ENCODE measurements at places on chromosomes 4 and X. TPM values are rescaled to one million over a fixed set of nuclear protein-coding genes. Genes with fewer than 3 reads are reported as not detected.

Gene XPNPEP2
- 773 TPM for total RNA-seq

Gene TLR6
- 14.9 TPM for total RNA-seq

Gene DMRTC1B
- not detected for total RNA-seq

Gene RAB33A
- total RNA-seq = 0.88 TPM

Gene ASMT
- total RNA-seq = not detected

Gene MAGEC1
- not detected for total RNA-seq

Gene MUC7
- not detected for total RNA-seq

Gene RASGEF1B
- total RNA-seq = 27.0 TPM

Gene TIGD4
- total RNA-seq = not detected

Gene CT83
- total RNA-seq = not detected

Gene CD40LG
- total RNA-seq = not detected

DNA sequence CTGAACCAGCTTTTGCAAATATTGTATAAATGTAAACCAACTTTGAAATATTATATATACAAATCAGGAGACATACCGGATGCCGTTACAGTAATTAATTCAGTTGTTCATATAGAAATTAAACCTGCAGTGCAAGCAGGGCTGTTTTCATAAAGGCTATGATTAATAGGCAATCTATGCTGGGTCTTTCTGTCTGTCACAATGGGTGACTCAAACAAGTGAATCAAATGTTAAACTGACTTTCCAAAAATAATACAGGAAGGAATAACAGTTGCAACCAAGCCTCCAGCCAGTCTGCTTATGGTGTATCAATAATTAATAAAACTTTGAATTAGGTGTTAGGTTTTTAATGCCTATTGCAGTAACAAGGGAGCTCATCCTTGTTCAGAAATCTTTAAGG, 43.9 kb downstream of the GABRB1 start:
- DNase-seq = no peak

DNA sequence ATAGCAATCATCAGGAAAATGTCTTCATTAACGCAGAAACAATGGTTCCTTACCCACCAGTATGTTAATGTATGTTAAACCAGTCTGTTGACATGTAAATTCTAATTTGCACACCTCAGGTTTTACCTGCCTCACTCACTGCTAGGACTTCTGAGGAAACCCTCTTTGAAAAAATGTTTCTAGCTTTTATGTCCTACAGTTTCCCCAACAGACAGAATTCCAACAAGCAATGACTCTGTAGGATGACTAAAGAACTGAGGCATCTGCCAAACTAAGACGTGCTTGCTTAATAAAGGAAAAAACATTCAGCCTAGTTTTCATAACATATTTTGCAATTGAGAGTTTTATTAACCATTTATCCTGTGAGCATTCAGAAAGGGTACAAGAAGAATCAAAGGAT, 20.6 kb upstream of the SOX3 start:
- no peak for DNase-seq

GRCh38 chr4:88037936-88038335, 30.5 kb downstream of the PKD2 start:
- DNase-seq = no peak

DNA sequence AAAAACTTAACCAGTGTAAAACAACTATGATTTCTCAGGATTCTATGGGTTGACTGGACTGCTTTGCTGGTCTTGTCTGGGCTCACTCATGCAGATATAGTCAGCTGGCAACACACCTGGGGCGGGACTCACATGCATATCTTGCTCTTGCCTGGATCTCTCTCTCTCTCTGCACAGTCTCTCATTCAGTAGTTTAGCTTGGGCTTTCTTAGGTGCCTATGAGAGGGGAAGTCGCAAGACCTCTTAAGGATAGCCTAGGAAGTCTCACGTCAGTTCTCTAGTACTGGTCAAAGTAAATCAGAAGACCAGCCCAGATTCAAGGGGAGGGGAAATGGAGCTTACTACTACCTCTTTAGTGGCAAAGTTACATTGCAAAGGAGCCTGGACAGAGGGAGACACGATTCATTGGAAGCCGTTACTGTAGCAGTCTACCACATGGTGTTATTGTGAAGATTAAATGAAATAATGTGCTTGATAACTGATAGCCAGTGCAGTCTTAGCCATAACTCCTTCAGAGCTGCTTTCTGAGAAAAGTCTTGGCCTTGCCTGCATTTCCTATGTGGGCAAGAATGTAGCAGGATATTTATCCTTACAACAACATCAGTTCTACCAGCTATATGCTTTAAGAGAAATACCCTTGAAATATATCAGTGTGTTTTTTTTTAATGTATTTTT, 2.1 kb downstream of the COPS4 start:
- DNase-seq = no peak

DNA sequence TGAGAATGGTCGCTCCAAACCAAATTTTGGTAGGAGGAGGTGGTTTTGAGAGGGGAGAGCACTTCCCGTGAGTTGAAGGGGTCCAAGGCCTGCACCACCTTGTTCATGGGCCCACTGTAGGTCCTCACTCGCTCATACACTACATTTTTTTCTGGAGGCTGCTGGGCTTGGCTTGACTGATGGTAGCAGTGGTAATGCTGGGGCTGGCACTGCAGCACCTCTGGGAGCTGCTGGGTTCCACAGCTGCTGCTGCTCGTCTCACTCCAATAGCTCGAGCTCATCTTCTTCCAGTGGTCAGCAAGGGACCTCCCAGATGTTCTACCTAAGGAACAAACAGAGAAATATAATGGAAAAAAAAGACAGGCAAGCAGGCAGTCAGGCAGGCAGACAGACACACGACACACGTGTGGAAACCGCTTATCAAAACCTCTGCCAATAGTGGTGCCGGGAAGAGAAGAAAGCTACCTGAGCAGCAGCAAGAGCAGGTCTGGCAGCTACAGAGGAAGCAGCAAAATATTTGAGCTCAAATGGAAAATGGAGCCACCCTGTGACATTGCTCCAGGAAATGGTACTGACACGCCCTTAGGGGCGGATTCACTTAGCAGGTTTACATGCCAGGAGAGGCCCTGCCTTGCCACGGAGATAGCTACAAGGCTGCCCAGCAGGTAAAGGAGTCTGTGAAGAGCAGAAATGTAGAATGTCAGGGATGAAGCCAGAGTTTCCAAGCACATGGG, at the start of gene POF1B:
Gene POF1B, minus strand, starts transcription at position 492 of the 734 bp plus-strand sequence. Its CDS starts 211 bp downstream, at position 281.
- no peak for DNase-seq

- no peak for DNase-seq
These were observed at the start of gene SLC2A9 for GRCh38 chr4:10020871-10021652. SLC2A9 (minus strand) TSS chr4:10021497; CDS start chr4:10021429, 68 bp downstream.

GRCh38 chr4:38691251-38692008, 27.4 kb downstream of the KLF3 start:
- DNase-seq = no peak

GRCh38 chrX:150163956-150164726, 199.0 kb upstream of the MAMLD1 start:
- DNase-seq = no peak

- DNase-seq = no peak
These were observed 1.3 kb upstream of the SOD3 start for GRCh38 chr4:24794051-24794450.

GRCh38 chr4:13665701-13666660, 38.5 kb upstream of the BOD1L1 start:
- DNase-seq = no peak

GRCh38 chrX:38138900-38139299, 81.8 kb downstream of the SRPX start:
- no peak for DNase-seq

DNA sequence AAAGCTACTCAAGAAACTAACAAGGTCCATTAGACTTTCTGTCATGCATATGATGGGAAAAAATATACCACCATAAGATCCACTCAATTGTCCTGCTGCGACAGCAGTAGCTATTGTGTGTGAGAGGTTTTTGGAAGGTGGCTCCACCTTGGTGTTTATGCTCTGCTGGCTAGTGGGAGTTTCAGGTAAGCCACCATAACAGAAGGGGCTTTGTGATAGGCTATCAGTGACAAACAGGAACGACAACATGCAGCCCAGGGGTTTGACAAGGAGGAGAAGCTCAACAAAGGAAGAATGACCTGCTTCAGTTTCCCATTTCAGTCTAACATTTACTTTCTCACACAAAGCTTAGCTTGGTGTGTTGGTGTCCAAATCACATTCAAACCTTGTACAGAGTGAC, 182.6 kb downstream of the ATOH1 start:
- no peak for DNase-seq

DNA sequence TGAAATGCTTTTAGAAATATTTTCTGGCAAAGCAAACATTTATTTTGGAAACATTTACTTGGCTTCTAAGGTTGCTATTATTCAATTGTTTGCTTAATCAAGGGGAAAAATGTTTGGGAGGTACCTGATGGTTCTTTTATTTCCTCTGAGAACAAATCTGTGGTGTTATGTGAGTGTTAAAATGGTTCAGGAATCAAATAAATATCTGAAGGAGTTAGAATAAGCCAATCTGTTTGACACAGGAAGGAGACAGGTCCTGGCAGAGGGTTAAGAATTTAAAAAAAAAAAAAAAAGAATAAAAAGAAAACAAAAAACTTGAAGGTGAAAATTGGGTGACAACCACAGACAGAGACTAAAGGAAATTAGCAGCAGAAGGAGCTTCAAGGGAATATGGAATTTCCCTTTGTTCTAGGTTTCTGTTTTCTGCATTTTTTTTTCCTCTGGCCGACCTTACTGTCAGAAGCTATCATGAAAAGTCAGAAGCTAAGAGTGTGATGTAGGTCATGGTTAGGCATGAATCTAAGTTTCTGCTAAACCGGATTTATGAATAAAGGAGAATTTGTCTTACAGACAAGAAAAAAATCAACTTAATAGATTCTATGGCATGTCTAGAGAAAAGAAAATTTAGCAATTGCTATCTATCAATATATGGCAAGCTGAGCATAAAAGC, 78.6 kb upstream of the PNPLA4 start:
- no peak for DNase-seq

DNA sequence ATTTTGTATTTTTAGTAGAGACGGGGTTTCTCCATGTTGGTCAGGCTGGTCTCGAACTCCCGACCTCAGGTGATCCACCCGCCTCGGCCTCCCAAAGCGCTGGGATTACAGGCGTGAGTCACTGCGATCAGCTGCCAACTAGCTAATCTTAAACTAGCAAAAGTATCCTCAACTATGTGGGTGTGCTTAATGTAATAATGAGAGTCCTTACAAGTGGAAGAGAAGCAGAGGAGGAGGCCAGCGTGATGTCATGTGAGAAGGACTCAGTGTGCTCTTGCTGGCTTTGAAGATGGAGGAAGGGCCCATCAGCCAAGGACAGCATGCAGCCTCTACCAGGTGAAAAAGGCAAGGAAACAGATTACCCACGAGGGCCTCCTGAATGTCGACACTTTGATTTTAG, 19.6 kb downstream of the SCD5 start:
- no peak for DNase-seq

- DNase-seq = no peak
These were observed 33.6 kb downstream of the BCOR start for GRCh38 chrX:40064055-40064597.

DNA sequence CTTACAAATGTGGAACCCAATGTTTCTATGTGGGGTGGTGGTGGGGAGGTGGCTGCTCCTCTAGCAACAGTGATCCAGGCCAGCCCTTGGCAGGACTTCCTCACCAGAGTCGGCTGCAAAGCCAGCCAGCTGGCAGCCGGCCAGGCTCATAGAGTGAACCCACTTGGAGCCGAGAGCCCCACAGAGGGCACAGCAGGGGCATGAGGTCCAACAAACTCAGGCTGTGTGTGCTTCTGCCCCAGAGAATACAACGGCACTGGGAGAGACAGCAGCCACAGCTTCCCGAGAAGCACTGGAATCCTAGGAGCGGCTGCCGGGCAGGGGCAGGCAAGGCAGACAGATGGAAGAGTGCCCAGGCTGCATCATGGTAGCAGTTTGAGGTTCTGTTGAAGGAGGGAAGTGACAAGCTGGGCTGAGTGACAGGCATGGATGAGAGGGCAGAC, 23.5 kb upstream of the SOWAHD start:
- DNase-seq = no peak

- DNase-seq = no peak
These were observed 86.8 kb downstream of the ZNF718 start for GRCh38 chr4:211033-211511.

DNA sequence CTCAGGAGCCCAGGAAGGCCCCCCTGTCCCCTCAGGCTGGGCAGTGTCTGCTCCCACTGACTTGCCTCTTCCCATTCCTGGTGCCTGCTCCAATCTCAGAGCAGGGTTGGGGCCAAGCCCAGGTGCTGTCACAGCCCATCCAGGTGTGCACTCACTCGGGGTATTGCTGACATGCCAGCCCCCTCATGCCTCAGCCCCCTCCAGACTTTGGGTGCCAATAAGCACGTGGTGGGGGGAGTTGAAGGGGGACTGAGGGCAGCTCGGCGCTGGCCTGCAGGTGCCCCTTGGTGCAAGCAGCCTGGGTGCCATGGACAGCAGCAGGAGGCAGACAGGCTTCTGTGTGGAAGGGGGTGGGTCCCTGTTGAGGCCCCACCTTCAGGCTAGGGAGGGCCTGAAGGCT, 28.4 kb downstream of the NAA11 start:
- DNase-seq = no peak

DNA sequence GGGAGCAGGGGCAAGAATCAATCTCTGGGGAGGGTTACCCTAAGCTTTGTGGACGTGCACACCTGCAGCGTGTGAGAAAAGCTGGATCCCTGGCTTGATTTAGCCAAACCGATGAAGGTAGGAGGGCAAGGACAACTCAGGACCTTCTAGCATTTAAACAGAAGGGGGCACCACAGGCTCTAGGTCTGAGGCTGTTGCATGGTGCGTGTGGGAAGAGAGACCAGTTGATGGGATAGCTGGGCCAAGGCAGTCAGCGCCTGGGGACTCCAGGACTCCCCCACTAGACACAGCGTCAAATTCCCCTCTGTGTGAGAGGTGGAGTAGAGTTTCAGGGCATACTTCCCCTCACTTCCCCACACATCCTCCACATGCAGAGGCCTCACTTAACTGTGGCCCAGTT, 4.3 kb downstream of the GABRQ start:
- DNase-seq = no peak

- no peak for DNase-seq
These were observed 102.0 kb upstream of the PDLIM3 start for GRCh38 chr4:185637163-185637875.

- DNase-seq = no peak
These were observed 310.0 kb upstream of the AADAT start for GRCh38 chr4:170399581-170400293.

DNA sequence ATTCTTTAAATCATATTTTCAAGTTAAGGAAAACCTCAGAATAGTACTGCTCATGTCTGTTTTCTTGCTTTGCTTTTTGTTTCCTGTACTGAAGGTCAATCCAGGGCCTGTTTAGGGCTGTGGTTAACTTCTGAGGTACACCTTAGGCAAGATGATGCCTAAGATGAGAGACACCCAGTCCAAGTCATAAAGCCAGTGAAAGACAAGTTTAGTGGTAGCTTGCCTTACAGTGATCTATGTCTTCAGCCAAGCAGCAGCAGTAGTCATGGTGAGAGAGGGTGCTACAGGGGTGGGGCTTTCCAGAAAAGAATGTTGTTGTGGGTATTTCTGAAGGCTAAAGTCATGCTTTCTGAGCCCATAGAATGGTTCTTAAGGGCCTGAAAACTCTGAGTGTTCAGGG, 173.7 kb downstream of the VSIG4 start:
- no peak for DNase-seq

DNA sequence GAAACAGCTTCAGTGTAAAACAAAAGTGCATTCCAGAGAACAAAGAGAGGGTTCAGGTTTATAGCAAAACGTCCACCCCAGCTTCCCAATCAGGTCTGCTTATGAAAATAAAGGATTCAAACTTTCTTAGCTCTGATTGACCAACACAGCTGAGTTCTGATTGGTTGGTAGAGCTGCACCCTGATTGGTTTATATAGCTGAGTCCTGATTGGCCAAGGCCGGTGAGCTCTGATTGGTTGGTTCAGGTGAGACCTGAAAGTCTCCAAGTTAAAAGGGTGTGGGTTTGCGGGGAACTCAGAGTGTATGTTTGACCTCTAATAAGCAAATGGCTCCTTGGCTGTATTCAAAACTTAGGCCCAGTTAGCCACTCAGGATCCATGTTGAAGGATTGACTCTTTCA, 20.9 kb downstream of the CLRN2 start:
- no peak for DNase-seq
